ENCODE measurements at places on chromosomes 1 and 21. TPM values are rescaled to one million over a fixed set of nuclear protein-coding genes. Genes with fewer than 3 reads are reported as not detected.
A peak's percentile ranks its signal among the peaks of the same experiment; 100 is the strongest.

DNA sequence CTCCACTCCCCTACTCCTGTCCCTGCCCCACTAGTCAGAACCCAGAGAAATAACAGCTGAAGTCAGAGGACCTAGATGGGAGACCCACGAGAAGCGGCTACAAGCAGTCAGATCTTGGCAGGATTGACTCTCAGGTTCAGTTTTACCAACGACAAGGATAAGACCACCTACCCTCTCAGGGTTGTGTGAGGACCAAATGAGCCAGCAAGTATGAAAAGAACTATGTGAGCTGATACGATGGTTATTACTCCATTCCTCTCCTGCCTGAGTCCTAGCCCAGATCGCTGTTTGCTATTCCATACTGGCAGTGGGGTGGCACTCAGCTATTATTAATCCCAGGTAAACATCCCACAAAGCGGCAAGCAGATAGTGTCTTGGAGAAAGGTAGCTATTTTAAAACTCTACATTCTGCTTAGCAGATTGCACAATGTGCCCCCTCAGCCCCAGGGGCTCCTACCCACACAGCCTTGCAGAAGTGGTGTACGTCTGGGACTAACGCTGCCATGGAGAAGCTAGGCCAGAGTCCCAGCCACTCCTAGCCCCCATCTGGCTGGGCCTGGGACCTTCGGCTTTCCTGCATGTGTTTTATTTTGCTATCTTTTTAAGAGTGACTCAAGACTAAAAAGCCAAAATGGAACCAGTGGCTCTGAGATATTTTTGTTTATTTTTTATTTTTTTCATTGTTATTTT lies 58.9 kb downstream of the CD46 start:
- DNase-seq: no peak

DNA sequence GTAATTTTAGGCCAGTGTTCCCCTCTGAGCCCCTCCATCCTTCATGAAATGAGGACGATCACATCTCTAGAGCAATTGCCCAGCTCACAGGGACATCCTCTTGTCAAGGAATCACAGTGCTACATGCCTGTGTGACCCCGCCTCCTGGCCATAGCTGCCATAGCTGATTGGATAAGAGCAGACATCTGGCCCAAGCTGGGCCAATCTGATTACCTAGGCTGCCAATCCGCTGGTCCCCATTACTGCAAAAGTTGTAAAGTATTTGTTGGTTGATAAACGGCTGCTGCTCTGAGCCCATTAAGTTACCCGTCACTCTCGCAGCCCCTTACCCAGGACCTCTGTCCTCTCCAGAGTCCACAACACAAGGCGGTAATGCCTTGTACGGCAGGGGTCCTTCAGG lies 8.3 kb downstream of the NT5C1A start:
- no peak for DNase-seq

ITGB2 gene
- 56.8 TPM for total RNA-seq

PPFIA4 gene
- total RNA-seq: 23.1 TPM

GRCh38 chr1:212624976-212625501 lies 16.5 kb downstream of the ATF3 start:
- no peak for DNase-seq

DNA sequence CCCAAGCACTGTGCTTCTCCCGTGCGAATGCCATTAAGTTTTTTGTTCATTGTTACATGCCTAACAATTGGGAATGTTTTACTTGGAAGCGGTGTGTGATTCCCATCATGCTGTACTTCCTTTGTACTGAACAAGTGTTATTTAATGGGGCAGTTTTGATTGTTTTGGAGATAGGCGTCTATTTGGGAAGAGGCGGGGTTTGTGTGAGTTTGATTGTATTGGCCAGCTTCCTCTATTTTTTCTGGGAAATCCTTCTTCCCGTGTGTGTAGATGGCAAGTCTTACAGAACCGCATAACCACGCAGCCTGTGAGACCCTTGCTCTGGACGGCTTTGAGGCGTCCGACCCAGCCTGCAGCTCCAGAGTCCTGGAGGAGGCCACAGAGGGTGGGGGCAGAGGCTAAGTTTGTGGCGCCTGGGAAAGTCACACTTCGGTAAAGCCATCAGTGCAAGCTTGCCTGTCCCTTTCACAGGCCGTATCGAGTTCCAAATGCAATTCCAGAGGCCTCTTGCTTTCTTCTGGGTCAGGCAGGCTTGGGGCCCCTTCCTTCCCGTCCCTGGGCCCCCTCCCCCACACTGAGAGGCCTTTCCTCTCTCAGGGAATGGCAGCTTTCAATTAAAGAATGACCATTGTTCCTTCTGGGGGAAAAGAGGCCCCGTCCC lies 210.3 kb downstream of the TOMM20 start:
- peak; percentile 70 for DNase-seq

MAP3K21 gene
- 3.6 TPM for total RNA-seq

- DNase-seq: peak; percentile 70
Measured at GRCh38 chr1:77513839-77514763, 168.4 kb downstream of the ZZZ3 start.

DNA sequence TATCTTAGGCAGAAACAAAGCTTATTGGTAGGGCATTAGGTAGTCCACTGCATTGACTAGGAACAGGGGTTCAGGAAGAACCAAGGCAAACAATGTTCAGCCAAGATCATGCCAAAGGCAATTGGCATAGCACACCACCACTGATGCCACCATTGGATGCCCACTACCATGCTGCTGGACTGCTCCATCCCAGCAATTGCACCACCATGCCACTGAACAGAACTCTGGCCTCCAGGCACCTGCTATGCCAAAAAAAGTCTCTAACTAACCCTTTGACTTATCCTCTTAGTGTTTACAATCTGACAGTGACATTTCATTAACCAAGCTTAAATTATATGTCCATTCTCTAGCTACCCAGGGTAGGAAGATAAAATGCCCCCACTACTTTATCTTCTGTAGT lies 509.6 kb upstream of the CAMK1G start:
- no peak for DNase-seq

GRCh38 chr1:43222879-43223278 lies 46.9 kb upstream of the TMEM125 start:
- DNase-seq: no peak

PTPN22 gene
- 3.1 TPM for total RNA-seq

DNA sequence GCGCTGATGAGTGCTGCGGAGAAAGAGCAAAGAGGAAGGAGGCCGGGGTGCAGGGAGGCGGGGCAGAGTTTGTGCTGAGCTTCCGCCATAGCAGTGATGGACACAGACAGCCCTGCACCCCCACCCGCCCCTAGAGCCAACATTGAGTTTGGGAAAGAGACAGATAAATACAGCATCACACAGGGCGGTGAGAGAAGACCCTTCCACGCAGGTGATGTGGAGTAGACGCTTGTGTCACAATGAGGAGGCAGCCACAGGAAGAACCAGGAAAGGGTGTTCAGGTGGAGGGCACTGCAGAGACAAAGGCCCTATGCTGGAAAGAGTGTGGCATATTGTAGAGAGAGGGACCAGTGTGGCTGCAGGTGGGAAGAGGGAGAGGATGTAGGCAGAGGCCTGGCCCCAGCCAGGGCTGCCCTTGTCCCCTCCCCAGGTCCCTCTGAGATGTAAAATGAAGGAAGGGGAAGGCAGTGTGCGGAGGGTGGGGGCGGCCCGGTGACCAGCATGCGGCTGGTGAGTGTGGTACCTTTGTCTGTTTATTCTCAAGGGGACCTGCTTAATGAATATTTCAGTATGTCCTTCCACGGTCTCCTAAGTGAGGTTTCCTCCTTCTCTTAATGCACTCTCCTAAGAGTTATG lies 194.4 kb upstream of the TMEM51 start:
- no peak for DNase-seq

DNA sequence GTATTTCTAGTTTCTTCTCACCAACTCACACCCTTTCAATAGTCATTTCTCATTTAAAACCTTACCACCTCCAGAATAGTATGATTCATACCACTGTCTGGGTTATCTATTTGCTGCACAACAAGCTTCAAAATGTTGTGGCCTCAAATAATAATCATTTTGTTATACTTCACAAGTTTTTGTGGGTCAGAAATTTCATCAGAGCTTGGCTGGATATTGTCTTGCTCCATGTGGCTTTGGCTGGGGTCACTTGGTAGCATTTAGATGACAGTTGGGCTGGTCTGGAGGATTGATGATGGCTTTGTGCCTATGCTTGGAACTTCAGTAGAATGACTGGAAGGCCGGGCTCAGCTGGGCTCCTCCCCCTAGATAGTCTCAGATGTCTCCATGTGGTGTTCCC lies 66.0 kb downstream of the TGFB2 start:
- no peak for DNase-seq

DNA sequence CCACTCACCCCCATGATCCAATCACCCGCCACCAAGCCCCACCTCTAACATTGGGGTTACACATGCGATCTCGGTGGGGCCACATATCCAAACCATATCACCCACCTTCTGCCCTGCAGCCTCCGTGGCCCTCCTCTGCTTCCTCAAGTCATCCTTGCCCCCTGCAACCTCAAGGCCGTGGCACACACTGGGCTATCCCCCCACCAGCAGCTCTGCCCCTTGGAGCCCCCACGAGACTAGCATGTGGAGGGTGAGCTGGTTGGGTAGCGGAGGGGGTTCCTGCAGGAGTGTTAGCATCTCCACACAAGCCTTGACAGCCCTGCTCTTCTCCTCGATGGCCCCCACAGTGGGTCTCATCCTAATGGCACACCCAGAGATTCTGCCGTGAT lies 100.8 kb downstream of the TOMM20 start:
- DNase-seq: no peak

FAM177B gene
- not detected for total RNA-seq

- DNase-seq: no peak
Measured at GRCh38 chr1:19647643-19648042, 3.5 kb downstream of the NBL1 start.

- no peak for DNase-seq
Measured at GRCh38 chr1:29004288-29004687, 89.9 kb downstream of the EPB41 start.

GRCh38 chr1:243686159-243686558 lies 163.9 kb downstream of the AKT3 start:
- no peak for DNase-seq

DNA sequence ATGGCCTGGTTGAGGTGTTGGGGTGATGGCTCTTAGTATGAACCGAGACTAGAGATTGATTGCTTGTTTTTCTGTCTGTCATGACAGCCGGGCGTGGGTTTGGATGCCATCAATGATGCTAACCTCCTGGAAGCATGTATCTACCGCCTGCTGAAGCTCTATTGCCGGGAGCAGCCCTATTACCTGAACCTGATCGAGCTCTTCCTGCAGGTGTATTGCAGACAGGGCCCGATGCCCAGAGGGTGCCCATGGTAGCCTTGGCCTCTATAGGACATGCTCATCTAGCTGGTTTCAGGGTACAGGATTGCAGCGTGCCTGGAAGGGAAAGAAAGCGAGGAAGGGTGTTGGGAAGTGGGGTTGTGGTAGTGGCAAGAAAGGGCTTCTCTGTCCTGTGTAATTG lies 2.6 kb upstream of the RUSC1 start:
- no peak for DNase-seq

IER5 gene
- total RNA-seq: 20.9 TPM

- DNase-seq: no peak
Measured at GRCh38 chr1:57983441-57983840, 559.6 kb upstream of the DAB1 start.

DNA sequence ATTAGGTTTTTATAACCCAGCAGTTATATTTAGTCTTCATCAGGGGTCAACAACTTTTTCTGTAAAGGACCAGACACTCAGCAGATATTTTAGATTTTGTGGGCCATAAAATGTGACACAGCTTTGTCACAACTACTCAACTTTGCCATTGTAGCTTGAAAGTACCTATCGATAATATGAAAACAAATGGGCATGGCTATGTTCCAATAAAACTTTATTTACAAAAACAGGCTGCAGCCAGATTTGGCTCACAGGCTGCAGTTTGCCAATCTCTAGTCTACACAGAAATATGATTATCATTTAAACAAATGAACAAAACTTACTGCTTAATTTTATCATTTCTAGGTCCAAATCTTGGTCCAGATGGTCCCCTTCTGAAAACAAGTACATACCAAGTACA lies 23.0 kb downstream of the VAMP4 start:
- no peak for DNase-seq

TMPRSS15 gene
- total RNA-seq: 2.6 TPM

DNA sequence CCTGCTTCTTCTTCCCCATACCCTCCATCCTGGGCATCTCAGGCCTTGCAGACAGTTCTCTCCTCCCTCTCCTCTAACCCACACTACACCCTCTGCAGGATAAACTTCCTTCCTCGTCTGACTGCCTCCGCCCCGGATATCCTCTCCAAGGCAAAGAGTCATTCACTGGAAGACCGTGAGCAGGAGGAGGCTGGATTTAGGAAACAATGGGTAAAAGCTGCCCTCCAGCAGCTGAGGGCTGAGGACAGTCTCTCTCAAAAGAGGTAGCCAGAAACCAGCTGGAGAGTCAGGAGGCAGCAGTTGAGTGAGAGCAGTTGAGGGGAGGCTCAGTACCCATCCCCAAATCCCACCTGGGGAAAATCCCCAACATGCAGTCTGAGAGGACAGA lies 1.4 kb downstream of the CSRP1 start:
- DNase-seq: peak; percentile 73

GRCh38 chr1:160398823-160399222 lies 1.5 kb upstream of the VANGL2 start:
- DNase-seq: no peak

PHLDA3 gene
- 77.0 TPM for total RNA-seq

NHLH1 gene
- 2.6 TPM for total RNA-seq

DNA sequence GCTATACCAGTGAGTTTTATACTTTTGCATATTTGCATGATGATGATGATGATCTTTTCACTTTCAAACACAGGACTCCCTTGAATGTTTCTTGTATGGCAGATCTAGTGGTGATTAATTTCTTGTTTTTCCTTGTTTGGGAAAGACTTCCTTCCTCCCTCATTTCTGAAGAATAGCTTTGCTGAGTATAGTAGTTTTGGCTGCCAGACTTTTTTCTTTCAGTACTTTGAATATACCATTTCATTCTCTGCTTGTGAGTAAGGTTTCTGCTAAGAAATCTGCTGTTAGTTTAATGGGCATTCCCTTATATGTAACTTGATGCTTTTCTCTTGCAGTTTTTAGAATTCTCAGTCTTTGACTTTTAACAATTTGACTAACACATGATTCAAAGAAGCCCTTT lies 547.4 kb upstream of the CXADR start:
- no peak for DNase-seq

- DNase-seq: no peak
Measured at GRCh38 chr1:81179242-81179641, 621.5 kb upstream of the ADGRL2 start.

DMAP1 gene
- 14.7 TPM for total RNA-seq

DNA sequence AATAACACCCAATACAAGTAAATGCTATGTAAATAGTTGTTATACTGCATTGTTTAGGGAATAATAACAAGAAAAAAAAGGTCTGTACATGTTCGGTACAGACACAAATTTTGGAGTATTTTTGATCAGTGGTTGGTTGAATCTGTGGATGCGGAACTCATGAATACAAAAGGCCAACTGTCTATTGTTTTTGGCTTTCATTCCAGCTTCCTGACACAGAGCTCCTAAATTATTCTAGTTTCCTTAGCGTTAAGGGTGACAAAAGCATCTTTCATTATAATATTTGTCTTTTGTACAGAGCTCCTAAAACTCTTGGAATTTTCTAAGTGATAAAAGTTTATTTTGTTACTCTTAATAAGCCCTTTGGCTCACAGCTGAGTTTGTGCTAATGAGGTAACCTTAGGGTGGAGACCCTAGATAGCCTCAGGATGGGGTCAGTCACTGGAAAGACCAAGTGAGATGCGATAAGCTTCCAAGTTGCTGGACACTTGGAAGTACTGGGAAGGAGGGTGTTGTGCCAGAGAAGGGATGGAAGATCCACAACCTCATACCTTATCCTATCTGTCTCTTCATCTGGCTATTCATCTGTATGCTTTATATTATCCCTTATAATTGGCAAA lies 57.4 kb upstream of the PRRC2C start:
- no peak for DNase-seq

GRCh38 chr1:44327679-44328491 lies 27.2 kb downstream of the ERI3 start:
- DNase-seq: peak; percentile 84

Measured in umbilical cord (tissue), 2 donors.